RKO (cell line): ENCODE measurements at places on chromosomes 6 and 20.

- no peak for DNase-seq
Measured at GRCh38 chr6:16753341-16753740, 7.9 kb downstream of the ATXN1 start.

- no peak for DNase-seq
Measured at GRCh38 chr6:34813028-34813713, 21.3 kb downstream of the BLTP3A start.

DNA sequence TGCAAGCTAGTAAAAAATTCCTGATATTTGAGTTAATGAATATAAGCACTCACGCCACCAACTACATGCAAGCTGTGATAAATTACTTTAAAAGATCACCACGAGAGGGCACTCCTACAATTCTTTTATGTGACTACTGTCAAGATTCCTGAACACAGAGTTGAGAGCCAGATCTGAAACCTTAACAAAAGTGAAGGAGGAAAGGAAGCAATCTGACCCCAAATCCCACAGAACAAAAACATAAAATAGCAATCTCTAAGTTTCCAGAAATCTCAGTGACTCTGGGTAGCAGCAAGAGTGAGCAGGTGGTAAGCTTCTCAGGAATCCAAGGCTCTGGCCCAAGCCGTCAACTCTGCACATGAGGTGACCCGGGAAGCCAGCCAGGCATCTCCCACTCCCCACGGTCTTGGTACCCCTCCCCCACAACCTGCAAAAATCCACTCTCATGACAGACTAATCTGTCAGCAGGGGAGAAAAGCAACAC lies 55.1 kb downstream of the STAU1 start:
- peak; percentile 84 for DNase-seq

DNA sequence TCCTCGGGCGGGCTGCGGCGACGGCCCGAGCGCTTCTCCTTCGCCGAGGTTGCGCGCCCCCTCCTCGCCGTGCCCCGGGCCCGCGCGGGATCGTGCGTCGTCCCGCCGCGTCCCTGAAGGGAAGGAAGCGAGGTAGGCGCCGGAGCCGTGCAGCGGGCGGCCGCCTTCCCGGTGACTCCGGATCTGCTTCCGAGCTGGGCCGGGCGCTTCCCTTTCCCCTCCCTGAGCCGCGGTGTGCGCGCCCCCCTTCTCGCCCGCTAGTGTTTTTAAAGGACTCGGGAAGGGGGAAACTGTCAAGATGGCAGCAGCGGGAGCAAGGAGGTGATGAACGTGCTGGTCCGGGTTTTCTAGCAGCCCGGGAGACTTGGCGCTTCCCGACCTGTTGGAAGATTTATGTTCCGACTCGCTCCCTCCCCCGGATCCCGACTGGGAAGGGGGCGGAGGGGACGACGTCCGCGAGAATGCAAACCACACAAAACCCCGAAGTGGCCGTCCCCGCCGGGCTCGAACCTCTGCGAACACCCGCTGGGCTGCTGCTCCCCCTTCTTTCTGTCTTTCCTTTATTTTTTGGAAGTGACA lies 744 bp upstream of the FOXO3 start:
- peak; percentile 82 for DNase-seq

DNA sequence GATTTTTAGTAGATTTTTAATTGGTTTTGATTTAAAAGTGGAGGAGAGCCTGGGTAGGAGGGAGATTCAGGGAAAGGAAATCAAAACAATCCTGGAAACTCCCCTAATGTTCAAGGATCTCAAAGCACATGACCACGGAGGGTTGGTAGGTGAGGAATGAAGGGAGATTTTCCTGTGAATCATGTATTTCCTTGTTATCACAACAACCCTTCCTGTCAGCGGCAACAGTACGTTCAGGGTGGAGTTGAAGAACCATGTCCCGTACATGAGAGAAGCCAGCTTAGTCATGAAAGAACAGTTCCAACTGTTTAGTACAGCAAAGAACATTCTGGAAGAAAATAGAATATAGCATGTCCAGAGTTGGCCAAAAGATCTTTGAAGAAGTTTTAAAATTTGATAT lies 79.4 kb upstream of the SCAF8 start:
- no peak for DNase-seq

GRCh38 chr6:125529061-125529460 lies 220.4 kb upstream of the HEY2 start:
- no peak for DNase-seq

GRCh38 chr6:161228921-161229591 lies 44.8 kb downstream of the AGPAT4 start:
- DNase-seq = peak; percentile 57

GRCh38 chr20:54668271-54669039 lies 193.1 kb downstream of the DOK5 start:
- peak; percentile 48 for DNase-seq

DNA sequence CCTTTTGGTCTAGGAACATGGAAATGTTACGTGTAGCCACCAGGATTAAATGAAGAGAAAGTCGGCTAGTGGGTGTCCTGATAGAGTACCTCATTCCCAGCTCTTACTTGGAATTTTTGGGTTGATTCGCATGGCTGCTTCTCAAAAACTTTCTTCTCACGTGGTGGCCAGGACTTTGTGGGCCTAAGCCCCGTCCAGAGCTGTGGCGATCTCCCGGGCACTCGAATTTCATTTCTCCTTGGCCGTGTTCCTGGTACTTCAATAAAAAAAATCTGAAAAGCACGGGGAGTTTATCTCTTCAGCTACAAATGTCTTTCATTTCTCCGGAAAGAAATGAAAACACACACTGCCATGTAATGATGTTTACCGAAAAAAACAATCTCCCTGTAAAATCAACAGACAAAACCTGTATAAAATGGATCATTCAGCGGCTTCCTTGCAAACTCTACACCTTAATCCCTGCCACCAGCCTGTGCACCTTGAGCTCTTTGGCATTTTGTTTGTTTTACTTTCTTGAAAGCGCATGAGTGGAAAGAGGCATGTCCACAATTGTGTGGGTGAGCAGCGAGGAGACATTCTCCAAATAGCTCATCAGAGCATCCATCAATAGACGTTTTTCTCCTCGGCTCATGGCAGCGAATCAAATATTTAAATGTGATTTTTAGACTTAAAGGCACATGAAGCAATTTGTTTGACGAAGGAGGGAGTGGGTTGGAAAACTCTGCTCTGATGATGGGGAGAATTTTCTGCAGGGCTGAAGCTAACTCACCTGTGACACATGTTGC lies 173.1 kb downstream of the TFAP2C start:
- no peak for DNase-seq

- no peak for DNase-seq
Measured at GRCh38 chr20:19478320-19478895, 266.0 kb downstream of the SLC24A3 start.

DNA sequence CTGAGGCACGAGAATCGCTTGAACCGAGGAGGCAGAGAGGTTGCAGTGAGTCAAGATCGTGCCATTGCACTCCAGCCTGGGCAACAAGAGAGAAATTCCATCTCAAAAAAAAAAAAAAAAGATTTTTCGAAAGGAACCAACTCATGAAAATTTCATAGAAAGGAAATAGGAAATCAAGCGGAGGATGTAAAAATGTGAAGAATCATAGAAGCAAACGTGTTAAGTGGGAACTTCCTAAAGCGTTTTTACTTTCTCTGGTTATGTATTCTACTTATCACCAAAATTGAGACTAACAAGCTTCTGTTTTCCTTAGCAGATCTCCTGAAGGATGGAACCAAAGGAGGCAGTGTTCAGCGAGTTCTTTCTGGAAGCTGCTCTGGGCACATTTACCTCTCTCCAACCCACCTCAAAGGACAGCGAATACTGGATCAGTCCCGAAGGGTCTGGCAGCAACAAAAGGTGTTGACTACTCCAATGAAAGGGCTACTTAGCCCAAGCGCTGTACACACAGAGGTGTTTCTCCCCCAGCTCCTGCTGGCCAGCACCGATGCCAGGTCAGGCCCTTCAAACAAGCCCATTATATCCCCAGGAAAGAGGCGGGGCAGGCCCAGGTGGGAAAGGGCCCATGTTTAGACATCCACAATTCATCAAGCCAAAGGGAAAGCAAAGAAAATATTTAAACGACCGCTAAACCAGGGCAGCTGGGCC lies 327.5 kb upstream of the JARID2 start:
- DNase-seq = no peak

GRCh38 chr6:42374018-42374669 lies 77.6 kb downstream of the TRERF1 start:
- no peak for DNase-seq

- DNase-seq = no peak
Measured at GRCh38 chr6:166640342-166641043, 13.4 kb upstream of the RPS6KA2 start.

GRCh38 chr6:6379573-6379972 lies 59.1 kb upstream of the F13A1 start:
- DNase-seq = no peak

- peak; percentile 49 for DNase-seq
Measured at GRCh38 chr6:150813319-150813992, 52.0 kb upstream of the MTHFD1L start.

DNA sequence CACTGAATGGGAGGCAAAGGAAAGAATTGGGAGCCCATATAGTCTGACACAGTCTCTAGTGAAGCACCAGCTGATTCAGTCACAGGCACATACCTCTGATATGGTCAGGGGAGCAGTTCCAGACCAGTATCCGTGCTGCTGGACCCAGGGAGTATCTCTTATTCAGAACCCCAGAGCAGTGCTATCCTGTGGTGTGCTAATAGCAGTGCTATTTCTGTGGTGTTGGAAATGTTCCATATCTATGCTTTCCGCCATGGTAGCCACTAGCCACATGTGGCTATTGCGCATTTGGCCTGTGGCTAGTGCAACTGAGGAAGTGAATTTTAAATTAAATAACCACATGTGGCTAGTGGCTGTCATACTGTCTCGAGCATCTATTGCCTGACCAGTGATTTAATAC lies 11.0 kb downstream of the SCUBE3 start:
- DNase-seq = no peak

DNA sequence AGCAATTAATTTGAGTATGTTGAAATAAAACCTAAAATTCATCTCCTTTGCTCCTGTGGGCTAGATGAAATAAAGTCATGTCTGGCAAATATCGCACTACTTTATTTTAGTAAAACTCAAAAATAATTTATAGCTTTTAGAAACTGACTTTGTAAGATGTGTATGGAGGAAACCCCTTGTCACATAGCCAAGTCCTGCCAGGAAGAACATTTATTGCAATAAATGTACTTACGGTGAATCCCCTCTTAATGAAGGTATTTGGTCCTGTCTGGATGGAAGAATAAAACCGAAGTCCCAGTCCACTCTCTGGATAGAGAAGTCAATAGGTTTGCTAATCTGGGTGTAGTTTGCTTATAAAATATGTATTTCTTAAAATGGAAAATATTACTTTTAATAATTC lies 1226.8 kb upstream of the MAP3K7 start:
- DNase-seq = no peak

DNA sequence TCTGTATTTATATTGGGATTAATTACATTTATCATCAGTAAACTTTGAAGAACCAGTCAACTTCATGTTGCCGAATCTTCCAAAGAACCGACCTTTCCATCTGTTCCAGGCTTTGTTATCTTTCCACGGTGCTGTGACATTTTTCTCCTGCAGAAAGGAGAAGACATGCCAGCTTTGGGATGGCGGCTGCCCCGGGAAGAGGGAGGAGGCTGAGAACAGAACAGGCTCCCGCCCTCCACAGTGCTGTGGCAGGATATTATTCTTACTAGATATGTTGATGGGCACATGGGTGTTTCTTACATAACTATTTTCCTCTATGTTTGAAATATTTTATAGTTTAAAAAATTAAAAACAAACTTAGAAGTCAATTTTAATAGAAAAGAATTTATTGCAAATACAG lies 44.9 kb downstream of the GINS1 start:
- no peak for DNase-seq

GRCh38 chr6:127202676-127203075 lies 64.0 kb upstream of the RNF146 start:
- no peak for DNase-seq

DNA sequence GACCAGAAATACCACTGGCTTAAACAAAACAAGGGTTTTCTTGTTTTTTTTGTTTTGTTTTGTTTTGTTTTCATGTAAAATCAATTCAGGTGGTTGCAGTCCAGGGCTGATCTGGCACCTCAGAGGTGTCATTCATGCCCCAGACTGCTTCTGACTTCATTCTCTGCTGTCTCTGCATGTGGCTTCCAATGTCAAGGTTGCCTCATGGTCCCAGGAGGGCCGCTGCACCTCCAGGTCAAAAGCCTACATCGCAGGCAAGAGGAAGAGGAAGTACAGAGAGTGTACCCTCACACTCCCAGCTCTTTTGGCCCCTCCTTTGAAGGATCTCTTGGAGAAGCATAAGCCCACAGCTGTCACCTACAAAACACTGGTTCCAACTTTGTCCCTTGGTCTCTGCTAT lies 1.4 kb upstream of the BTN3A1 start:
- DNase-seq = no peak

GRCh38 chr6:19632230-19632629 lies 204.9 kb upstream of the ID4 start:
- no peak for DNase-seq

DNA sequence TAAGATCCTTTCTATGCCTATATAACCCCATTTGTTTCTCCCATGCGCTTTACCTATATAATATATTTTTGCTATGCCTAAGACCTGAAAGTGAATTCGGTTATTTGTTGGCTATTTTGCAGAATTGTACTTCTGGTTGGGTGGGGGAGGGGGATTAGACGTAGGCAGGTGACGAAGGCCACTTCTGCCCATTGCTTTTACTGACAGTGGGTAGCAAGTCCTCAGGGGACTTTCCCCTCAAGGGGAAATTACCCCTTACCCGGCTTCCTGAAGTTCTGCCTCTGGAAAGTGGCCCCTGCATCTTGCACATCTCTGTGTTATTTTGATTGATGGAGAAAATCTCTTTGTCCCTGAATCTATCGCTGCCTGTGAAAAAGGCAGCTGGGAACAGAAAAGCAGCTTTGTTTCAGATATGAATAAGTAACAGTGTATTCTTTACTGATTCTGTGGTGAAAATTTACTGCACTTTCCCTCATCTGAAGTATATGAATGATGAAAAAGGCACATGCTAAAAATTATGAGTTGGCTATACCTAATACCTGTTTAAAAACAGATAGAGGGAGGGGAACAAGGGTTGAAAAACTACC lies 133.9 kb downstream of the UTRN start:
- no peak for DNase-seq

DNA sequence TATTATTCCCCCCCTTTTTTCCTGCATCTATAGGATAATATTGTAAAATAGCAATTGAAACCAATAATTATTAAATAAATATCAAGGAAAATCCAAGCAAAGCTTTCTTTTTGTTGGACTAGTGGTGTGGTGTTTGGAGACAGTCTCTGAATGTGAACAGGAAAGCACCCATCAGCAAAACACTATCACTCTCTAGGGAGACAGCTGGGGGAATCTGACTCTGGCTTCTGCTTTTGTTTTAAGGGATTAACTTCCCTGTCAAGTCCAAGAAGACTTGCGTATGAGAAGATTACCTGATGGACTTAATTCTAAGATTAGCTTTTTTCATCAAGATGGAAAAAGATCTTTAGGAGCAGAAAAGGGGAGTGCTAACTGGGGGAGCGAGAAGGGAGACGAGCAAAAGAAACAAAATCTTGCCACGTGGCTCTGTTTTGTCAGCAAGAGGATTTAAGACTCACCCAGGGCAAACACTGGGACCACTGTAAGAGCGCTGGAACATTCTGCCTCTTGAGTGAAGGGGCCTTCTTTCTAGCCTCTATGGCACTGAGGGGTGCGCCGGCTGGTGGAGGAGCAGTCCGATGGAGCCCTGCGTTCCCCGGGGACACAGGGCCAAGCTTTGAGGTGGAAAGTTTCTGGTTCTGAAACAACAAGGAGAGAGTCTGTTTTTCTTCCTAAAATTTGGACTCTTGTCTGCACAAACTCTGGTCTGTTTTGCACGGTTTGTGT lies 570 bp downstream of the TULP4 start:
- DNase-seq = no peak

- DNase-seq = no peak
Measured at GRCh38 chr6:44833248-44833647, 445.7 kb downstream of the CDC5L start.
